ENCODE measurements at places on chromosomes 16 and 17.

- DNase-seq, result no peak
Observed at GRCh38 chr17:48825446-48826381, 5.1 kb upstream of the CALCOCO2 start.

DNA sequence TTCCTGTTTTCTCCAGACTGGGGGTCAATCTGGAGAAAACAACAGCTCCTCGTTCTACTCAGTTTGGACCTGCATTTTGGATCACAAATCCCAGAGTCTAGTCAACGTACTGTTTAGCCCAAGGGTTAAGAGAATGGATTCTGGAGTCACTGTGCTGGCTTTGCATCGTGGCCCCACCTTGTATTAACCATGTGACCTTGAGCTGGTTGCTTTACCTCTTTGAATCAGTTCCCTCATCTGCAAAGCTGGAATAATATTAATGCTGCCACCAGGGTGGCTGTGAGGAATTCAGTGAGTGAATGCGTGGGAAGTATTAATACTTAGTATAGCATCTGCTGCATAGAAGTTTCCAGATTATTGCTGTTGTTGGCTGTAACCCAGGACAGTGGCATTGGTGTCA, 11.3 kb upstream of the DHRS7C start:
- no peak for DNase-seq

GRCh38 chr17:62888148-62888547, 77.9 kb upstream of the TANC2 start:
- no peak for DNase-seq

DNA sequence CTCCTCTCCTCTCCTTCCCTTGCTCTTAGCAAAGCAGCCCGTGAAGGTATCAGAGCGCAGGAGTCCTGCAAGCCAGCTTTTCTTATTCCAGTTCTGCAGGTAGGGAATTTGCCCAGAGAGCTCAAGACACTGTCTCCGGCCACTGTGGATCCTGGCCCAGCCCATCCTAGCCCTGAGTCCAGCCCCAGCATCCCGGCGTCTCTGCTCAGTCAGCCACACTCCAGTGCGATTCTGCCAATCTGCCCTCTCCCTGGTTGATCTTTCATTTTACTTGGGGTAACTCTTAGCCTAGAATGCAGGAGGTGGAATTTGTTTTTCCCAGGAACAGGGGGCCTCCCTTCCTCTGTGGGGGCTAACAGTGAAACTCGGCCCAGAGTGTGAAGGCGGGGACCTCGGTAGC, 176.9 kb upstream of the GSE1 start:
- DNase-seq, result no peak

DNA sequence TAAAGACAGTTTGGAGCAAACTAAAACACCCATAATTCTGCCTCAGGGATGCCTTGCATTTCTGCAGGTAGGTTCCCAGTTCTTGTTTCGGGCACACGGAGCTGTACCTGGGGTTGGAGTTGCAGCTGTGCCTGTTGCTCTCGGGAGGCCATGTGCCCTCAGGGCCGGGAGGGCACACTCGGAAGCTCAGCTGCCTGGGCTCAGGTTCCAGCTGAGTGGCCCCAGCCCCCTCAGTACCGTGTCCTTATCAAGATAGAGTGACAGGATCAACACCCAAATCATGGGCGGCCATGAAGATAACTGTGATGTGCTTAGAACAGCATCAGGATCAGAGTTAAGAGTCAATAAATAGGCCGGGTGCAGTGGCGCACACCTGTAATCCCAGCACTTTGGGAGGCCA, 107.9 kb downstream of the SNX29 start:
- DNase-seq, result no peak

- DNase-seq, result no peak
Observed at GRCh38 chr16:67910158-67910557, 17.1 kb downstream of the PSKH1 start.

- DNase-seq, result no peak
Observed at GRCh38 chr16:87675111-87675719, 72.9 kb downstream of the JPH3 start.

GRCh38 chr16:27237219-27238015, 31.2 kb downstream of the NSMCE1 start:
- DNase-seq, result peak; percentile 65

GRCh38 chr17:48610282-48611211, at the start of gene HOXB7:
Gene HOXB7, minus strand, starts transcription at chr17:48611017. Its CDS starts 99 bp downstream, at chr17:48610918.
- peak; percentile 32 for DNase-seq

DNA sequence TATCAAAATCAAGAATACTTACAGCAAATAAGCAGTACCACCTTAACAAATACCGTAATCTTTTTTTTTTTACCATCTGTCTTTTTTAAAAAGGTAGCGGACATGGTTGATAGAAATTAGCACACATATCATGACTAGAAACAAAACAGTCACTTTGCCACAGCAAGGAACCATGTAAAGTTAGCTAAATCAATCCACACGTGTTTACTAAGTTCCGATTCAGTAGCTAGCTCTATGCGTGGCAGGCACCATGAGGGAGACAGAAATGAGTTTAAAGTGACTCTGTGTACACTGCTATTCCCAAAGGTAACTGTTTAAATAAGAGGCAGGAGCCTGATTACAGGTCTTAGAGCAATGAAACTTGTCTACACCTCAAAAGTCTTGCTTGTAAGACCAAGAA, 108.6 kb downstream of the XYLT1 start:
- no peak for DNase-seq

DNA sequence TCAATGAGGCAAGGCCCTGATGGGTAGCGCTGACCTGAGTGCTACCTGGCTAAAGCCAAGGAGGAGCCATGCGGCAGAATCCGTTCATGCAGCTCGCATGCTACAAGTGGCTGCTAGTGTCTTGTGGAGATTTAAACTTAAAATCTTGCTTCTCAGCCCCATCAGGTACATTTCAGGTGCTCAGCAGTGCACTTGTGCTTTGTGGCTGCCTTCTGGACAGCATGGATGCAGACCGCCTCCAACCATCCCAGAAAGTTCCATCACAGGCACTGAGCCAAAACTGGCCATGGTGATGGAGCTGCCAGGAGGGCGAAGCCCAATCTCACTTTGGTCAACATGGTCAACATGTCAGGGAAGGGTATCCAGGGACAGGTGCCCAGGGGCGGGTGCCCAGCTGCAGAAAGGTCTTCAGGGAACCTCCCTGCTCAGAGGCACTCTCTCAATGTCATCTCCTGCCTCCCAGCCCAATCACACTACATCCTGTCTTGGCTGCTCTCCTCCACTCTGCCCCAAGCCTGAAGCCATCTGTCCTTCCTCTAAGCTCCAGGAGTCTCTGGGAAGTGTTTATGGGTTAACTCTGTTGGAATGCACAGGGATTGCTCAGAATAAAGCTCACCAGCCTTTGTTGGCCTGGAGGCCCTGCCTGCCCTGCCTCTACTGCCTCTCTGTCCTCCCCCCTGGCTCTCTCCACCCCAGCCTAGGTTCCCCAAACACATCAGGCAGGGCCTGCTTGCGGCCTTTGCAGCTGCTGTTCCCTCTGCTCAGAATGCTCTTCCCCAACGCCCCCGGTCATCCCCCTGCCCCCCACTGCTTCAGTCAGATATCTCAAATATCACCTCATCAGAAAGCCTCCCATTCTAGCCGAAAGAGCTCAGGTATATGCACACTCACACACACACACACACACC, 18.3 kb upstream of the TNFRSF13B start:
- no peak for DNase-seq

DNA sequence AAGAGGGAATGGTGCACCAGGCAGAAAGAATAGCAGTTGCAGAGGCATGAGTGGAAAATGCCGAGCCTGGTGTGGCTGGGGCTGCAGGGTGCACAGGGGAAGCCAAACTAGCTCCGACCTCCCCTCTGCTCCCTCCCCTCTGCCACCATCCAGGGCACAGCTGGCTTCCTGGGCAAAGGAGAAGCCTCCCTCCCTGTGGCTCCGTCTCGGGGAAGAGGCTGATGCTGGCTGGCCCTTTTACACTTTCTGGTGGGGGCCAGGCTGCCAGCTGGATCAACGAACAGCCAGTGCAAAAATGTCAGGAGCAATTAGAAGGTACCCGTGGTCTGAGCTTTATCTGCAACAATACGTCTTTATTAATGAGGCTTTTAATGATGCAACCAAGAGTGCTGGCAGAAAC, 37.1 kb upstream of the KCNJ12 start:
- DNase-seq, result no peak

DNA sequence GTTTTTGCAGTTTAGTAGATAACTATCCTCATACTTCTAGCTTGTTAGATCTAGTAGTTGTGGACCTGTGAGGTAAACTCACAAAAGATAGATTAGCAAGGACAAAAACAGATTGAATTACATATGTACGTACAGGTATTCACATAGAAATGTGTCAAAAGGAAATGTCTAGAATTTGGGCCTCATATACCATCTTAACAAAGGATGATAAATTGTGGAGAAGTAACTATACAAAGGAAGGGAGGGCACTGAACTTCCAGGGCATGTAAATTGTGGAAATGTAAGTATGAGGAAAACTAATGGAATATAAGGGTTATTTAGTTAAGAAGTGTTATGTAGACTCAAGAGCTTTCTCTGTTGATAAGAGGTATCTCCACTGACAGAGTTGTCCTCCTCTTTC, 477.3 kb downstream of the KCNJ2 start:
- no peak for DNase-seq

DNA sequence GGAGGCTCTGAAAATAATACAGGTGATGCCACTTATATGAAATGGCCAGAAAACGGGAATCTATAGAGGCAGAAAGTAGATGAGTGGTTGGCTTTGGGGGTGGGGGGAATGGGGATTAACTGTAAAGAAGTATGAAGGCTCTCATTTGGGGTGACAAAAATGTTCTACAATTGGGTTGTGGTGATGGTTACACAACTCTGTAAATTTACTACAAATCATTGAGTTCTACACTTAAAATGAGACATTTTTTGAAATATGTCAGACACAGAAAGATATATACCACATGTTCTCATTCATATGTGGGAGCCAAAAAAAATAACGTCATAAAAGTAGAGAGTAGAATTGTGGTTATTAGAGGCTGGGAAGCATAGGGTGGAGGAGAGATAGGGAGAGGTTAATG, 25.7 kb downstream of the ARHGAP17 start:
- DNase-seq, result no peak

DNA sequence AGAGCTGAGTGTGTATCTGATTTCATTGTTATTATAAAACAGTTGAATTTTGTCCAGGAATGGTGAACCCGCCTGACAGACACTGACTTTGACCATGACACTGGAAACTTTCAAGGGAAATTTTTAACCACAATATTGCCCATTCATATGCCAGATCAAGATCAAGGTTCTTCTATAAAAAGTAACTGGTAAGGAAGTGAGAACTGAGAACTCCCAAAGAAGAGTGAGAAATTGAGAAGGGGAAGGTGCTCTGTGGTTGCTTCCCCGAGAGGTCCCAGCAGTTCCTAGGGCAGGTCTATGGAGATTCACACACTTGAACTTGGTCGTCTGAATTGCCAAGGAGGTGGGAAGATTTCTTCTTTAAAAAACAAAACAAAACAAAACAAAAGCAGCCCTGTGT, 27.3 kb downstream of the SLC6A4 start:
- DNase-seq, result no peak

- DNase-seq, result no peak
Observed at GRCh38 chr17:67392111-67392510, 15.0 kb downstream of the PITPNC1 start.

DNA sequence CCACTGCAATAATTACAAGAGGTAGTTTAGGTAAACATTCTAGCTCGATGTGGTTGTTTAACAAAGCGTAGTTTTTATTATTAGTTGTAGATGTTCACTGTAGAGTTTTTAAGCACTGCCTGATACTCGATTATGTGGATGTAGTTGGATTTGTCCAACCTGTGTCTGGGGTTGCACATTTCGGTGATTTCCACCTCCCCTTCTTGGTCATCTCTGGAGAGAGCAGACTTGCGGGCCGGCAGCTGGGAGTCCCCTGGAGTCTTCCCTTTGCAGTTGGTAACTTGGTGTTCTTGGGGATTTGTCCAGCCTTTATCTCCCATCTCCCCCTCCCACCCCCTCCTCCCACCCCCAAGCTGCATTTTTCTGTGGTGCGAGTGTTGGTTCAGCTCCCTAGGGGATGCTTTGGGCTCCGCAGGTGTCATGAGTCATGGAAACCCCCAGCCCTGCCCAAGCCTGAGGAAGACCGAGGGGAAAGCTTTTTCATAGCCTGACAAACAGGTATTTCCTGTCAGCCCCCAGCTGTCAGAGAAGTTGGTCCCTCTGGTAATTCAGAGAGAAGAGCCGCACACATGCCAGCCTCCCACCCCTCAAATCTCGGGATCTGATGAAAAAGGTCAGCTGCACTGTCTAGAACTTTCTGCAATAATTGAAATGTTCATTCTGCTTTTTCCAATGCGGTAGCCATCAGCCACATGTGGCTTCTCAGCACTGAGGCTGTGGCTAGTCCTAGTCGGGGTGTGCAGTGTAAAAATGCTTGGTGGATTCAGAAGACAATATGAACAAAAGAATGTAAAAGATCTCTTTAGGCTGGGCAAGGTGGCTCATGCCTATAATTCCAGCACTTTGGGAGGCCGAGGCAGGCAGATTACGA, 50.3 kb downstream of the KSR1 start:
- DNase-seq, result no peak

- no peak for DNase-seq
Observed at GRCh38 chr16:21598701-21599121, 666 bp upstream of the METTL9 start.

GRCh38 chr17:50532452-50533024, at the start of gene EPN3:
Gene EPN3, plus strand, starts transcription at chr17:50532735. Its CDS starts 3,822 bp downstream, at chr17:50536557.
- no peak for DNase-seq

DNA sequence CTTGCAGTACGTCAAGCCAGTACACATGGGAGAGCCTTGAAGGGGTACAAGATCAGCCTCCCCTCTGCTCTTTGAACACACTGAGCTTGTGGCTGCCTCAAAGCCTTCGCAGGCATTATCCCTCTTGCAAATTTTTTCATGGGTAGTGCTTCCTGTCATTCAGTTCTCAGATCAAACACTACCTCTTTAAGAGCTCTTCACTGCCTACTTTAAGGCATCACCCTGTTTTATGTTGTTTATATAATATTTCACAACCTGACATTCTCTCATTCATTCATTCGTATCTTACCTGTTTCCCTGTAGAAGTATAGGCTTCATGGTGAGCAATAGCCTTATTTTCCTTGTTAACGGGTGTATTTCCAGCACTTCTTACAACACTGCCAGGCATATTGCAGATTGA, 269.1 kb downstream of the CDH13 start:
- DNase-seq, result no peak

GRCh38 chr17:3658784-3659449, 9.5 kb downstream of the TAX1BP3 start:
- DNase-seq, result no peak

- DNase-seq, result no peak
Observed at GRCh38 chr16:28846933-28847273, 755 bp upstream of the TUFM start.

Measured in naive thymus-derived CD4-positive, alpha-beta T cell (primary cell).